ENCODE measurements at places on chromosomes 16 and 17.

DNA sequence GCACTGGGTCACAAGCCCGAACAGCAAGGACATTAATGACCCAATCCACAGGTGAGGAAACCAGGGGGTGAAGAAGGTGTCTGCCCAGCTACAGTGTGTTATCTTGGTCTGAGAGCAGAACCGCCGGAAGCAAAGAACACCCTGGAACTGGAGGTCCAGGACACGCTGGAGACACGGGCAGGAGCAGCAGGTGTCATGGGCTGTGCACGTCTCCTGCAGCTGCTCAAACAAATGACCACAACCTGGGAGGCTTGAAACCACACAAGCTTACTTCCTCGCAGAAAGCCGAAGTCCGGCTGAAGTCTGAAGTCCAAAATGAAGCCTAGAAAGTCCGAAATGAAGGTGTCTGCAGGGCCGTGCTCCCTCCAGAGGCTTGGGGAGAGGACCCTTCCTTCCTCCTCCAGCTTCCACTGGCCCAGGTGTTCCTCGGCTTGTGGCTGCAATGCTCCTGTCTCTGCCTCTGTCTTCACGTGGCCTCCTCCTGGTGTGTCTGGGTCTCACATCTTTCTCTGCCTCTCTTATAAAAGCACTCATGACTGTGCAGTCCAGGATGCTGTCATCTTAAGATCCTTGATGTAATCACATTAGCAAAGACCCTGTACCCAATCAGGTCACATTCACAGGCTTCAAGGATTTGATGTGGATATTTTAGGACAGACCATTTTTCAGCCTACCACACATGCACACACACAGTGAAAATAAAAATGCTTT is 351.2 kb downstream of the C16orf95 start:
- no peak for DNase-seq

GRCh38 chr17:36464765-36465088 is 21.8 kb upstream of the ZNHIT3 start:
- no peak for DNase-seq

- DNase-seq: no peak
These were observed 488 bp downstream of the SENP3 start for GRCh38 chr17:7562208-7562605.

DNA sequence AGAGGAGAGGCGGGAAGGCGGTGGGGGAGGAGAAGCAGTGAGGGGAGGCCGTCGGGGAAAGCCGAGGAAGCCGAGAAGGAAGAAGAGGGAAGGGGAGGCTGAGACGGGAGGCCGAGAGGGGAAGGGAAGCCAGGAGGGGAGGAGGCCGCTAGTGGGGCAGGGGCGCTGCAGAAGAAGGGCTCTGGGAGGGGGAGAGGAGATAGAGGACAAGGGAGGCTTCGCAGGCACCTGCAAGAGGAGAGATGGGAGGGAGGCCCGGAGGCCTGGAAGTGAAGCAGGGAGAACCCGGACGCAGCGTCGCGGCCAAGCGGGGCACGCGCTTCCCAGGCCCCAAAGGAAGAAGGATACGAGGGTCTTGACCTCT is 2.3 kb downstream of the C17orf58 start:
- DNase-seq: no peak

GRCh38 chr16:14456793-14457481 is 173.1 kb downstream of the PARN start:
- DNase-seq: no peak

DNA sequence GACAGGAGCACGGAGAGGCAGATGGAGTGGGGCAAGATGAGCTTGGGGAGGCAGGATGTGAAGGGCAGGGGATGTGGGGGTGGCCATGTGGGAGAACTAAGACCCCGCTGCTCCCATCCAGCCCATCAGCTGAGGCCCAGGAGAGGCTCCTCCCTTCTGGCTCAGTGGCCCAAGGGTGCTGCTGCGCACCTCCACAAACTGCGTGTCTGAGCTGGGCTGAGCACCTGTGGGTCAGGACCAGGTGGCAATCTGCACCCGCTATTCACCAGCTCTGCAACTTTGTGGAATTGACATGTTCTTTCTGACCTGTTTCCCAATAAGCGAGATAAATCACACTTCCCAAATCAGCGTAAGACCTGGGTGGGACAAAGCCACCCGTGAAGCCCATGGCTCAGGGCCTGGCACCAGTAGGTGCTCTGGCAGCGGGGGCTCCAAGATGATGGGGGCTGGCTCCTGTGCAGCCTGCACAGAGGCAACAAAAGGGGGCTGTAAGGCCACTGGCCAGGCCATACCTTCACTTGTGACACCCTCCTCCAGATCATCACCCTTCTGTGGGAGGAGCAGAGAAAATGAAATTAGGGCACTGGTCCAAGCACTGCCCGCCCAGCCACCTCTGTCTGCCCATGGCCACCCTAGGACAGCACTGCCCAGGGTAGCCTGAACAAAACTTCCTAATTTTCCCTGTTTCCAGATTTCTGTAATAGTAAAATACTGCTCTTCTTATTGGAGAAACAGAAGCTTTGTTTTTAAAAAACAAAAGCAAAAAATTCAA is 11.7 kb upstream of the SREBF1 start:
- no peak for DNase-seq

DNA sequence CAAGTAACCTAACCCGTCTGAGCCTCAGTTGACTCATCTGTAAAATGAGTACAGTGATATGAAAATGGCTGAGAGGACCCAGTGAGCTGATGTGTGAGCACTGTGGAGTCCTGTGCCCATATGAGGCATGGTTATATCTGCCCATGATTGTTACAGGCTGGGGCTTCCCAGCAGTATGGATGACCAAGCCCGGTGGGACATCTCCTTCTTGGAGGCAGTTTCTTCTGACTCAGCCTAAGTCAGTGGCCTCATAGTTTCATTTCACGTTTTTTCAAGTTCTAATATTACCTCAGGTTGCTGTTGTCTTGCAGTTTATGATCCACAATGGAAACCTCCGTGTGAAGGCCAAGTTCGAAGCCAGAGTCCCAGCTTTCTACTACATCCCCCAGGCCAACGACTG is 4.8 kb downstream of the ADAP2 start:
- DNase-seq: no peak

DNA sequence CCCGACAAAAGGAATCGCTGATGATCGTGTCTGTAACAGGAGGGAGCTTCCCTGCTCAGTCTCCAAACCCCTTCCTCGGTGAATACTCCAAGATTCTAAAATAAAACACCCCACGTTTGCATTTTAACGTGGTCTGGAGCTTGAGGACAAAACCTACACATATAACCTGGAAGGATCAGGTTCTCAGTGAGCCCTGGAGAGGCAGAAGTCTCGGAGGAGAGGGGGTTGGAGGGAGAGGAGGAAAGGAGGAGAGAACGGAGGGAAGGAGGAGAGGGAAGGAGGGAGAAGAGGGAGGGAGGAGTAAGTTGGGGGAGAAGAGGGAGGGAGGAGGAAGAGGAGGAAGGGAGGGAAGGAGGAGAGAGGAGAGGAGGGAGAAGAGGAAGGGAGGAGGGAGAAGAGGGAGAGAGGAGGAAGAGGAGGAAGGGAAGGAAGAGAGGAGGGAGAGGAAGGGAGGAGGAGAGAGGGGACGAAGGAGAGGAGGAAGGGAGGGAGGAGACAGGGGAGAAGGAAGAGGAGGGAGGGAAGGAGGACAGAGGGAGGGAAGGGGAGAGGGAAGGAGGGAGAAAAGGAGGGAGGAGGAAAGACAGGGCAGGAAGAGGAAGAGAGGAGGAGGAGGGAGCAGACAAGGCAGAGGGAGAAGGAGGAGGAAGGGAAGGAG is 27.4 kb upstream of the GINS2 start:
- DNase-seq: no peak

- DNase-seq: peak; percentile 83
These were observed 311 bp upstream of the KDM8 start for GRCh38 chr16:27202923-27203506.

DNA sequence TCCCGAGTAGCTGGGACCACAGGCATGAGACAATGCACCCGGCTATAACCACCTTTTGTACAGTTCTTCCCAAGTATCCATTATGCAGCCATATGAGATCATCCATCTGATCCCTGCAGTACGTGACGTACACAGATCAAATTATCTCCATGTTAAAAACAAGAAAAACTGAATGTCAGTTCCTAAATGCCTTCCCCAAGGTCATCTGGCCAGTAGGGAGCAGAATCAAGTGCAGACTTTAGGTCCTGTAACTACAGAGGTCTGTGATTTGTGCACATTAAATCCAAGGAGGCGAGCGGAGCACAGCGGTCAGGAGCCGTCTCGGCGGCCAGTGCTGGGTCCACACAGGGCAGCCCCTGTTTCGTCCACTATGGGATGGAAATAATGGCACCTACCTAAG is 23.7 kb downstream of the ZCCHC14 start:
- no peak for DNase-seq

GRCh38 chr17:38789185-38789584 is 10.2 kb downstream of the PIP4K2B start:
- no peak for DNase-seq

GRCh38 chr16:73311857-73312723 is 264.2 kb upstream of the ZFHX3 start:
- DNase-seq: no peak

GRCh38 chr16:83808573-83809014 is 816 bp downstream of the HSBP1 start:
- no peak for DNase-seq

DNA sequence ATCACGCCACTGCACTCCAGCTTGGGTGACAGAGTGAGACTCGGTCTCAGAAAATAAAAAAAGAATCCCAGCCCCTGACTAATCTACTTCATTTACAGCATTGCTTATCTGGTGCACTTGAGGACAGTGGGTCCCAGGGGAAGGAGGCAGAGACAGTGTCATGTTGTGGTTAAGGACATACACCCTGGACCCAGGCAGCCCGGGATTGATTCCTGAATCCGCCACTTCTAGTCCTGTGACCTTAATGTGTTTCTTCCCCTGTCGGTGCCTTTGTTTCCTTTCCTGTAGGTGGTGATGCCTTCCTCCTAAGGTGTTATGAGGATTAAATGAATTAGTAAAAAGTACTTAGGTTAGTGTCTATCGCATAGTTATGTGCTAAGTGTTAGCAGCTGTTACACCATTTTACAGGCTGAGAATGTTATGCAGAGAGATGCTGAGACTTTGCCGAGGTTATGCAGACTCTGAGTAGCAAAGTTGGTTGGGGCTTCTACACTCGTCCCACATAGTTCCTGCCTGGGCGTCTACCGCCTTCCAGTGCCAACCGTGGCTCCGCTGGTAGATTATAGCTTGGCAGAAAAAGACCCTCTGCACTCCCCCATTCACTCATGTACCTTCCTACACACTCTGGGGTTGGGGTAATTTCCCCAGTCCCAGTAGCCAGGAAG is 74.8 kb downstream of the RAB11FIP4 start:
- DNase-seq: no peak

- no peak for DNase-seq
These were observed 8.8 kb upstream of the ABCA8 start for GRCh38 chr17:68963958-68964357.

- DNase-seq: no peak
These were observed 630.8 kb upstream of the KIF2B start for GRCh38 chr17:53191878-53192277.

- DNase-seq: no peak
These were observed 5.9 kb upstream of the DOC2A start for GRCh38 chr16:30016555-30017276.

- no peak for DNase-seq
These were observed 17.9 kb upstream of the ALOX15B start for GRCh38 chr17:8020776-8021564.

DNA sequence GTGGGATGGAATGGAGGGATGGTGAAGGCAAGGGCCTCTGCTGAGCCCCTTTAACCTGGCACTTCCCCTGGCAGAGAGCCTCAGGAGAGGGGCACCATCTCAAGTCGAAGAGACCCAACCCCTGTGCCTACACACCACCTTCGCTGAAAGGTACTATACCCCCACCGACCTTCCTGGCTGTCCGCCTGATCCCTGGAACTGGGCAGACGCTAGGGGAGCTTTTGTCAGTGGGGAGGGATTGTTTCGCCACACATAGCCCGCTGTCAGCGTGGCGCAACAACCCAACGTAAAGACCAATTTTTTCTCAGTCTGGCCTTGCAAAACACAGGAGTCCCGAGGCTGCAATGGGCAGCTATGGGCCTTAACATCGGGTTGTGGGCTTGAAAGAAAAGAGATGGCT is 3.1 kb downstream of the PPP1R1B start:
- DNase-seq: no peak

GRCh38 chr17:67558740-67559380 is 158.9 kb upstream of the NOL11 start:
- no peak for DNase-seq

DNA sequence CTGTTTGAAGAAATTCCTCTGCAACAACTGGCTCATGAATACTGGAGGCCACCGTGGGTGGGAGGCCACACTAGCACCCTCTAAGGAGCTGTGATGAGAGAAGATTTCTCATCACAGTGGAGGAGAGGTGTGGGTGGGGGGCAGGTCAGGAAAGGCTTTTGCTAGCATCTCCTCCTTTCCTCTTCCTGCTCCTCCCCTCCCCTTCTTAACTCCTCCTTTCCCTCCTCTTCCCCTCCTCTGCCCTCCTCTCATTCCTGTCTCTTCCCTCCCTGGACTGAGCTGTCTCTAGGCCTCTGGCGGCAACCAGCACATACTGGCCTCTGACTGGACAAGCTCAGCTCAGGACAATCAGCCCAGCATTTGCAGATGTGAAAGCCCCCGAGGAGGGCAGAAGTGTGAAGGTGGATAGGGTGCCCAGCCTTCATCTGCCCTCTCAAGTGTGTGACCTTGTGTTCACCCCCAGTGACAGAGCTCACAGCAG is 19.0 kb upstream of the LHX1 start:
- DNase-seq: no peak

DNA sequence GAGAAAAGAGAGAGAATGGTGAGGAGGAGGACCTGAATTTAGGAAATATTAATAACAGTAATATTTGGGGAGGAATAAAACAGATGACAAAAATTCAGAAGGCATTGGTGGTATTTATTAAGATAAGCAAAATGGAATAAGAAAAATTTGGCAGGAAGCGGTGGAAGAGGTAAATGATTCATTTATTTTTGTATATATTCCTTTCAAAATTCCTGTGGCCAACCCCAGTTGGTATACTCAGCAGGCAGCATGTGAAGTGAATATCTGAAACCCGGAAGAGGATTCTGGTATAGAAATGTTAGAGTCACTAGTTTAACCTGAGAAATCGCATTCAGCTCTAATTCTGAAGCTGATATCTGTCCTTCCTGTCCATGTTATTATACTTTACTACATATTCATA is 792.0 kb downstream of the KCNJ2 start:
- DNase-seq: no peak
